ENCODE measurements at places on chromosomes 6 and 20.

DNA sequence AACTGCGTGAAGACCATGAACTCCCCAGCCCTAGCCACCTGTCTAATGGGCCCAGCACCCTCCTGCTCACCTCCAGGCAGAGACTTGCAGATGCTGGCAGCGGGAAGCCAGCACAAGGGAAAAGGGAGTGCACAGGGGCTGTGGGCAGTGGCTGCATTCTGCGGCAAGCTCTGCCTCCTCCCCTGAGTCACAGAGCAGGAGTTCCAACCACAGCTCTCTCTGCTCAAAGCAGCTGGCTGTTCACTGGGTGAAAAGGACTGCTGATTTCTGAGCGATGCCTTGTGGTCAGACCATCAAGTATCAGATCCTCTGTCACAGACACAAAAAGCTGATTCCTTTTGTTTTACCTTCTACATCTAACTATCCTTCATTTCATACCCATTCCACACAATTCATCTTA lies 10.5 kb downstream of the NKX2-2 start:
- no peak for DNase-seq

DNA sequence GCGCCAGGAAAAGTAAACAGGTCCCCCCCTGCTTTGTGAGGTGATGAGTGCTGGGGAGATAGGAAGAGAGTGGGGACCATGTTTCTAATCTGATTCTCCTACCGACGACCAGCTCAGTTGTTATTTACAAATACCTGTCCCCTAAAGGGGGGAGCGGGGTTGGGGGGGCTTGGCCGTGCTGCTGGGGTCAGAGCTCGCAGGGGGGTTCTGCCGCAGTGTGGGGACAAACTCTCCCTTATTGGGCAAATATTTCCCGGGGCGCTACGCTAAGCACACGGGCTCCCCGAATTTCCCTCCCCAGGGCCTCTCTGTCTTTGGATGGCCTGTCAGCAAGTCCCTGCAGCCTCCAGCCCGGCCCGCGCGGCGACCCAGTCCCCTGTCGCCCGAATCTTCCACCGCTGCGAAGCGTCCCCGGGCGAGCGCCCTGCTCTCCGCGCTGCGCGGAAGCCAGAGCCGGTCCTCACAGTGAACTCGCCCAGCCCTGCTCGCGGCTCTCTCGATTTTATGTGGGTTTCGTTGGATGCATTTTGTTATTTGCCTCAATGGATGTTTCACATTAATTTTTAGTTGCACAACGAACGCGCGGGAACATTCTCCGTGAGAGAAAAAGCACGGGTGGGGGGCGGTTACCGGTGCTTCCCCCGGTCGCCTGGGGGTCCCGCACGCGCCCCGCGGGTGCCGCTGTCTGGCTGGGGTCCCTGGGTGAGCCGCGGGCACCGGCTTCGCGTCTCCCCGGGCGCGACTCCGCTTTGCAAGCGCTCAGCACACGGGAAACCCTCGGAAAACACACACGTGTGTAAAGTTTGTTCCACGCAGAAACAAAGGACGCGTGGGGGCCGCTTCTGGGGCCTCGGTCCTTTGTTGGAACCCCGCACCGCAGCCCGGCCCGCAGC lies 1.5 kb upstream of the STX16 start:
- no peak for DNase-seq

DNA sequence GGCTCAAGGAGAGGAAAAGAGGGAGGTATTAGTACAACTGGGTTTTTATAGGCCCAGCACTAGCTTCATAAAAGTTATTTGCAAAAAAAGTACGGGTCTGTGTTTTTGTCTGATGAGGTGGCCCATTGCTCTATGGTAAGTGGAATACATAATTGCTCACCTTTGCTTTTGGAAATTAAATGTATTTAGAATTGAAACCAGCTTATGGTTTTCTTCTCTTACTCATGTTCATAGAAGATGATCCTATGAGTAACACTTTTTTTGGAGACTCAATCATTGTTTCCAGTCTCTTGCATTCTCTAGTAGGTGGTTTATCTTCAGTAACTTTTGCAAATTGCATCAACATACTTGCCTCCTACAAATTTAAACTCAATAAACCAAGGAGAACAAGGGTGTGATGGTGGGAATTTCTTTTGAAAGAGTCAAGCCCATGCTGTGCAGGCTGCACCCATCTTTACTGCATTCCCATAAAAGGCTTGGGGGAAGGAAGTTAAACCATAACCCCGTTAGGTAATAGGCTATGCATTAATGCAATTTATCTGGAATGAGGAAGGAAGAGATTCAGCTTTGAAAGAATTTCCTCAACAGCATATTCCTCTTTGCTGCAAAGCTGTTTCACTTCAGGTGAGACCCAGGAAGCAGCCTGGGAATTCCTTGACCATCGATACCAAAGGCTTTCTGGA lies 48.5 kb upstream of the EDN1 start:
- no peak for DNase-seq

DNA sequence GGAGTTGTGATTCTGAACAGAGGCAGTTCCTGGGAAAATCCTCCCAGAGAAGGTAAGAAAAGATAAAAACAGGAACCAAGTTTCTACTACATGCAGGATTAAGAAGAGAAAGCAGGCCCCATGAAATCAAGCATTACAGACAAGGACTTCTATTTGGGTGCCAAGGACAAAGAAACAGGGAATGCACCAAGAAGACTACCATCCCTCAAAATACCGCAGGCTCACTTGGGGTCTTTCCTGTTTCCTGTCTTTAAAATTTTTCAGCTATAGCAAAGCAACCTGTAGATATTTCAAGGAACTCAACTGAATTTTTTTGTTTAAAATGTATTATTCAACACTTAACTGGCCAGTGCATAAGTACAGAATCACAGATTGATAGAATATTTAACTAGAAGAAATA lies 107.5 kb downstream of the THEMIS start:
- no peak for DNase-seq

- DNase-seq, result no peak
Observed at GRCh38 chr20:49386848-49387580, 95.5 kb downstream of the KCNB1 start.

- no peak for DNase-seq
Observed at GRCh38 chr20:61897401-61898295, 168.0 kb downstream of the TAF4 start.

- no peak for DNase-seq
Observed at GRCh38 chr20:60102665-60103210, 144.5 kb downstream of the CDH26 start.

DNA sequence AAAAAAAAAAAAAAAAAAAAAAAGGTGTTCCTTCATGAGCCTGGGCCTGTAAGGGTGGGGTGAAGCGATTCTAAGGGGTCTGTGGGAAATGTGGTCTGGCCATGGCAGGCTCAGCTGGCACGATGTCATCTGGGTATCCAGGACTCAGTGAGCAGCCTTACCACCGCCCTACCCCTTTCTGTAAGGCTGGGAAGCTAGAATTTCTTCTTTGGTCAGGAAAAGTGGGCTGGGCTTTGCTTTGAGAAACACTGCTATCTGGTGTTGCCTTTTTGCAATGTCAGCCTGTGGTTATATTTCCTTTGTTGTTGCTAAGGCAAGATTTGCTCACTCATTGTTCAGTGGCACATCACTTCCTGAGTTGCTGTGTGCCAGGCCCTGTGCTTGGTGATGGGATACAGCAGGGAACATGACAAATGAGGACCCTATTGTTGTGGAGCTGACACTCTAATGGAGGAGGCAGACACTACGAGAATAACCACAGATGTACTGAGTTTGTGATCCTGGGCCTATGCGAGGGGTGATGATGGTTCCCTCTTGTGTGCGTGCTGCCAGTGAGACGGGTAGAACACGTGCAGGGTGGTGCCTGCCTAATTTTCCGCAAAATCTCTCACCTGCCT lies 45.9 kb upstream of the ZNFX1 start:
- peak; percentile 89 for DNase-seq

GRCh38 chr6:26556263-26557070 lies 18.3 kb downstream of the HMGN4 start:
- peak; percentile 59 for DNase-seq

- no peak for DNase-seq
Observed at GRCh38 chr6:106740287-106740686, 110.9 kb downstream of the QRSL1 start.

DNA sequence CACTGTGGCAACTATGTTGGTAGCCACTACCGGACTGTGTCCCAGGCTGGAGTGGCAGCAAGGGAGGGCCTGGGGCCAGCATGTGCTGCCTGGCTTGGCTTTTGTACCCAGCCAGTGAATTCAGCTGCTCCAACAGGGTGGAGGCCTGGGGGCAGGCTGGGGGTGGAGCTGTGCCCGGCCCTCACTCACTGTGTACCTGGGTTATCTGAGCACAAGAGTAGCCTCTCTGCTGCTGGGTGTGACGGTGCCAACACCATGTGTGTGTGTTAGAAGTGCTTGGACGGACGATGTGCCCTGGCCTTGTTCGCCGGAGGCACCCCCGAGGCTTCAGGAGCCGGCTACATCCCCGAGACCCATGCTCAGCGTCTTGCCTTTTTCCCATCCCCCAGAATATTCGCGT lies 49.2 kb downstream of the EFCAB8 start:
- DNase-seq, result no peak

GRCh38 chr6:147970970-147971369 lies 371.7 kb upstream of the SASH1 start:
- peak; percentile 14 for DNase-seq

GRCh38 chr6:168867247-168868102 lies 386.2 kb downstream of the THBS2 start:
- no peak for DNase-seq

DNA sequence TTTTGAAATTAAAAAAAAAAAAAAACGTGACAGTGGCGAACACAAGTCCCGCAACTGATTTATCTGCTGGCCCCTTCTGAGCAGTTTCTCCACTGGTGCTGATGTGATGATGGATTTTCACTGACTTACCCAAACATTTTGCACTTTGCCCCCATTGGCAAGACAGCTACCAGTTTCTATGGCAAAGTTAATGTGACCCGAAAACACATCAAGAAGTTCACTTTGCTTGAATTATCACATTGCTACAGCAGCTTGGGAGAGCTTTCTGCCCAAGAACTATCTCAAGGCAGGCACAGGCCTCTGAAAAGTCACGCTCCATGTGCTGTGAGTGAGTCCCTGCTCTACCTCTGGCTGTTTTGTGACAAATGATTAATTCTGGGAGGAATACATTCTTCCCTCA lies 127.9 kb upstream of the EDN1 start:
- DNase-seq, result no peak

DNA sequence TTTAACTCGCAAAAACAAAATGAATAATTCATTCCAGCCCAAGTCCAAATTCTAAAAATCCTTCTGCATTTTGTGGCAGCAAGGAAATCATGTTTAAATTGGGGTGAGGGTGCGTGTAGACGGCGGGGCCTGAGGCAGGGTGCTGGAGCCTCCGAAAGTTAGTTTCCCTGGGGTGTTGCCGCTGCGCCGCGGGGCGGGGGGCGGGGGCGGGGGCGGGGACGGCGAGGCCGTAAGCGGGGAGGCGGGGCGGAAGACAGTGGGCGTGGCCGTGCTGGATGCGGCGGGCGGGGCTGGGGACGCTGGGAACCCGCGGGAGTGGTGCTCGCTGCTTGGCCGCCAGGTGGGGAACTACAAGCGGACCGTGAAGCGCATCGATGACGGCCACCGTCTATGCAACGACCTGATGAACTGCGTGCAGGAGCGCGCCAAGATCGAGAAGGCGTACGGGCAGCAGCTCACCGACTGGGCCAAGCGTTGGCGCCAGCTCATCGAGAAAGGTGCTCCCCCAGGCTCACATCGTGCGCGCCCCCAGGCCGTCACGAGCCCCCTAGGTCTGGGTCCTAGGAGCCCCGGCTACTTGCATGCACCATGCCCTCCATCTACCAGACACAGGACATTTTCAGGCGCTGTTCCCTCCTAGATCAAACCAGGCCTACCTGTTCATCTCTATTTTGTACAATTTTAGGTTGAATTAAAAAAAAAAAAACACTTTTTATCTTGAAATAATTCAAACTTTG lies 29.0 kb downstream of the SPDEF start:
- peak; percentile 89 for DNase-seq

DNA sequence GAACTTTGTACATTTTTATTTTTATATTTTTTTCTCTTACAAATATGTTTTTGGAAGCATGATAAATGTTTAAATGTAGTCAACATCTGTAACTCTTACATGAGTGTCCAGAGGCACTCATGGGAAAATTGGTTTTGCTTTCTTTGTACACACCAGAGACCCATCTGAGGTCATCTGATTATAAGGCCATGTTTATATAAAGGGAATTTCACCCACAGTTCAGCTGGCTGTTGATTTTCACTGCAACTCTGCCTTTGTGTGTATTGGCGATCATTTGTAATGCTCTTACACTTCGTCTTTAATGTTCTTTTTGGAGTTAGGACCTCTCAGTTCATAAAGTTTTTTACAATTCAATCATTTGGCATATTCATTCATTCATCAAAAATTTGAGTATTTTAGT lies 28.1 kb downstream of the RIOK1 start:
- no peak for DNase-seq

GRCh38 chr6:157272866-157273755 lies 50.2 kb downstream of the TMEM242 start:
- no peak for DNase-seq

DNA sequence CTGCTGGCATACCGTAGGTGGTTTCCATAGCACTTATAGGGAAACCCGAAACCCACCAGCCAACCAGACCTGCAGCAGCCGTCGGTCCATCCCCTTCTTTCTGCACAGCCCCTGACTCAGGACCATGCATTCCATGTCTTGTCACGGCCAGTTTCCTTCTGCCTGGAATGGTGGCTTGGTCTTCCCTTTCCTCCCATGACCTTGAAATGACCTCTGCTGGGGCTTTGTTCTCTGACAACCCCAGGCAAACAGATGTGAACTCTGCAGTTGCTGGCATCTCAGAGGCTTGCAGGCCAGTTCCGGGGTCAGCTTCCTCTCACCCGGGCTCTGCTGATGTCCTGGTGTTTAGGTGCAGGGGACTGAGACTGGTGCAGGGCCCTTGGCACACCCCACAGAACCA lies 250.8 kb downstream of the SMOC2 start:
- DNase-seq, result no peak

- DNase-seq, result peak; percentile 74
Observed at GRCh38 chr6:36627801-36628246, 33.7 kb downstream of the SRSF3 start.

DNA sequence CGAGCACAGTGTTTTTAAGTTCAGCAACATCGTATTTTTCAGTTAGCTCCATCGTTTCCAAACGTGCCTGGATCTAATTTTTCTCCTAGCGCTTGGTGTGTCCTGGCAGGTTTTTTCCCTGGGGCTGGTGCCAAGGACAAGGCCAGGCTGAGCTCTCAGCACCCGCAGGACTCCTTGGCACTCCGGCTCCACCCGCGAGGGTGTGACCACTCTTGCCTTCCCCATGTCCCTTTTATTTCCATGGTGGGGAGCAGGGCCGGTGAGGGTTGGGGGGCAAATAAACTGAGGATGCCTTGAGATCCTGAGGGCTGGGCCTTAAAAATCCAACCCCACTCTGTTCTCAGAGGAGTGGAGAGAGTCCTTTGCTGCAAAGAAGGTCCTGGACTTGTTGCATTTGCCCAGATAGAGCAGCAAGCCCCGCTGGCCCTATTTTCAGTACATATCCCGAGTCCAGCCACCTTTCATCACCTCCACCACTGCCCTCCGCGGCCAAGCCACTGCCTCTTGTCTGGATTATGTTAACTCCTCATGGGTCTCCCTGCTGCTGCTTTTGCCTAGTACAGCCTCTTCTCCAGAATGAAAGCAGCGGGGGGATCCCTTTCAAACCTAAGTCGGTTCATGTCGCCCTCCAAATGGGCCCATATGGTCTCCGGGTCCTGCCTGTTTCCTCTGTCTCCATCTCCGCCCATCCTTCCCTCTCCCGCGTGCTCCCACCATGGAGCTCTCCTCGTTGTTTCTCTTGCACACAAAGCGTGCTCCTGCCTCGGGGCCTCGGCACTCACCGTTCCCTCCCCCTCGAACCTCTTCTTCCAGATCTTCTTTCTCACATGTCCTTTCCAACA lies 4.5 kb upstream of the RAB44 start:
- no peak for DNase-seq

GRCh38 chr6:24431045-24431451 lies 28.3 kb downstream of the MRS2 start:
- peak; percentile 55 for DNase-seq

Measured in endothelial cell of umbilical vein (primary cell).